Stimulated activated CD8-positive, alpha-beta memory T cell treated with anti-CD3 and anti-CD28 coated beads, Interleukin-4, amount 100 ng/mL, for 1 hour (primary cell): ENCODE measurements at places on chromosomes 3 and 15.

DNA sequence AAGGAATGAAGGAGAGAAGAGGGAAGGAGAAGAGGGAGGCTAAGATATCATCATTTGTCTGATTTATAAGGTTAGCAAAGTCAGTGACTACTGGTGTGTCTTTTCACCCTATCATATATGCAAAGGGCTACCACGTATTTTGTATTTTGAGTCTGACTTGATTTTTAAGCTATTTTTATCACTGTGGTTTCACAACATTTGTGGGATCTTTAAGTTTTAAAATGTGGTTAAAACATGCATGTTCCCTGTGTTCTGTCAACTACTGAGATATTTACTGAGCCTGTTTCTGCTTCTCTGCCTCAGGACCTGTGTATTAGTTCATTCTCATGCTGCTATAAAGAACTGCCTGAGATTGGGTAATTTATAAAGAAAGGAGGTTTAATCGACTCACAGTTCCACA, 22.5 kb upstream of the SPTSSB start:
- DNase-seq: no peak

DNA sequence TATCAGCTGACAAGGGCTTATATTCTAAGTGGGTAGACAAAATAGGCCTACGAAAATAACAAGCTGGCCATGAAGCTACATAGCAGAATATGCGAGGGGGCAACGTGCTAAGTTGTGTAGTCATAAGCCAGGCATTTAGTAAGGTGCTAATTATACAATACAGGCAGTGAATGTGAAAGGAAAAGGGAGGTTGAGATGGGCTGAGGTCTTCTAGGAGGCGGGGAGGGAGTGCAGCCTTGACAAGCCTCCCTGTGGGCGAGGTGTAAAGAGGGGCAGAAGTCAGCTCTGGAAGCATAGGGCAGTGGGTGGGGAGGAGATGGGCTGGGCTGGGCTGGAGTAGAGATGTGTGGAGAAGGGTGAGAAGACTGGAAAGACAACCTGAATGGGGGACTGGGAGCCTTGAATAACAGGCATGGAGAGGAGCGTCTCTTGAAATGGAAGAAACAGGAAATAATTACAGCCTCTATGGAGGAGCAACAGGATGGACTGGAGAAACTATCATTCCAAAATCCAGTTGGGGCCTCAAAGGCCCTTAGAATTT, 1.2 kb downstream of the TIGIT start:
- DNase-seq: no peak

DNA sequence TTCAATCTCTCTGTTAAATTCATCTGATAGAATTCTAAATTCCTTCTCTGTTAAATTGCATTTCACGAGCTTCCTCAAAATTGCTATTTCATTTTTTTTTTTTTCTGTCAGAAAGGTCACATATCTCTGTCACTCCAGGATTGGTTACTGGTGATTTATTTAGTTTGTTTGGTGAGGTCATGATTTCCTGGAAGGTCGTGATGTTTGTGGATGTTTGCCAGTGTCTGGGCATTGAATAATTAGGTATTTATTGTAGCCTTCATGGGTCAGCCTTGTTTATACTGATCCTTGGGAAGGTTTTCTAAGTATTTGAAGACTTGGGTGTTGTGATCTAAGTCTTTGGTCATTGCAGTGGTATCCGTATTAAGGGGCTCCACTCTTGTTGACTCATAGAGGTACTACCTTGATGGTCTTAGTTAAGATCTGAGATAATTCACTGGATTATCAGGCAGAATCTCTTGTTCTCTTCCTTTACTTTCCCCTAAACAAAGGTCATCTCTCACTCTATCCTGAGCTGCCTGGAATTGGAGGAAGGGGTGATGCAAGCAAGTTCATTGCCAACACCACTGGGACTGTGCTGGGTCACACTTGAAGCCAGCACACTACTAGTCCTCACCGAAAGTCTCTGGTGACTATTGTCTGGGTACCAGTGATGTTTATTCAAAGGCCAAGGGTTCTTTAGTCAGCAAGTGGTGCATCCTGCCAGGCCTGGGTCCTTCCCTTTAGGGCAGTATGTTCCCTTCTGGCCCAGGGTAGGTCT, 231.1 kb downstream of the GBE1 start:
- DNase-seq: no peak

- no peak for DNase-seq
Measured at GRCh38 chr3:179265875-179266274, 15.0 kb upstream of the KCNMB3 start.

DNA sequence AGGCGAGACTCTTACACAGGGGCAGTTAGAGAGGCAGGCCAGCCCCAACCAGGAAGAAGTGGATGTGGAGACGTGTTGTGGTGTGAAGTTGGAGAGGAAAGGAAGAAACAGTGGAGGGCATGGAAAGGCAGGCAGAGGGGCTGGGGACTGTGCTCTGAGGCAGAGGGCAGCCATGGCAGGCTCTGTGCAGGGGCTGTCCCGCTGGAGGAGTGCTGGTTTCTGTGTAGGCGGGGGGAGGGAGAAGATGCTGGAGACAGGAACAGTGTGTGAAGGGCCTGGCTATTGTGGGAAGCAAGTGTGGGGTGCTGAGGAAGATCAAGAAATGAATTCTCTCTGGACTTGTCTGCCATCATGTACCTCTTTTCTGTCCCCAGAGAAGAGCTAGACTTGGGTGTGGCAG, 21.0 kb downstream of the SNAPC5 start:
- no peak for DNase-seq

GRCh38 chr3:134033315-134033996, 3.7 kb upstream of the SLCO2A1 start:
- DNase-seq: no peak

DNA sequence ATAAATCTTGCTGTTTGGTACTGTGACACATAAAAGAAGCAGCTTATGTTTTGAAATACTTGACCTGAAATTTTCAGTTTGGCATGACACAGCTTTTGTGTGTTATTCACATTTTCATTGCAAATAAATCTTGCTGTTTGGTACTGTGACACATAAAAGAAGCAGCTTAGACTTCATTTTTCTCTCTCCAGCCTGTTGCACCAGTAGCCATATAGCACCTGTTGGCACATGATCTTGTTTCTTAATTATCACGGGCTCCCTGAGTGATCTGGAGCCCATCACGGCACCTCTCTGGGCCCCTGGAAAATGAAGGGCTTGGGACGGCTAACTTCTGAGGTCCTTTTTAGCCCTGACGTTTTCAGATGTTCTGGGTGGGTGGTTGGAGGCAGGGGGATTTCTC, 77.4 kb upstream of the SLCO3A1 start:
- DNase-seq: no peak
